ENCODE measurements at places on chromosomes 4 and X.

- no peak for DNase-seq
These were observed 45.6 kb downstream of the GLUD2 start for GRCh38 chrX:121093011-121093410.

- no peak for DNase-seq
These were observed 1452.6 kb downstream of the PCDH7 start for GRCh38 chr4:32172761-32173160.

DNA sequence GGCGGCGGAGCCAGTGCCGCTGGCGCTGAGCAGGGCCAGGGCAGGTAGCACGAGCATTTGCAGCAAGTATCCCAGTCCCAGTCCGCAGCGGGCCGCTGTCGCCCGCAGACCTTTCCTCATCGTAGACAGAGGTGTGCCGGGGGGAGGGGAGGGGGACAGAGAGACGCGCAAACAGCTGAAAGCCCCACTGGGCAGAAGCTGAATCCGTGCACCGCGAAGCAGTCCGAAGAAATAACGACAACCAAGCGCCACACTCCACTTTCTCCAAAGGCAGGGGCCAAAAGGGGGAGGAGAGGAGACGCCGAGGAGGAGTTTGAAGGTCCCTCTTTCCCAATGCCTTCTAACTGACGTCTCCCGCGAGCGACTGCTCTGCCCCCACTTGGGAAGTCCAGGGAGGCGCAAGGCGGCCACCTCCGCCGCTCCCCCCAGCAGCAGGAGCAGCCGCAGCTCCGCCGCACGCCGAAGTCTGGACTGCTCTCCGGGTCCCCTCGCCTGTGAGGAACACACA, at the start of gene UNC5C:
UNC5C (minus strand) TSS at position 236 of the 508 bp plus-strand sequence.
- no peak for DNase-seq

DNA sequence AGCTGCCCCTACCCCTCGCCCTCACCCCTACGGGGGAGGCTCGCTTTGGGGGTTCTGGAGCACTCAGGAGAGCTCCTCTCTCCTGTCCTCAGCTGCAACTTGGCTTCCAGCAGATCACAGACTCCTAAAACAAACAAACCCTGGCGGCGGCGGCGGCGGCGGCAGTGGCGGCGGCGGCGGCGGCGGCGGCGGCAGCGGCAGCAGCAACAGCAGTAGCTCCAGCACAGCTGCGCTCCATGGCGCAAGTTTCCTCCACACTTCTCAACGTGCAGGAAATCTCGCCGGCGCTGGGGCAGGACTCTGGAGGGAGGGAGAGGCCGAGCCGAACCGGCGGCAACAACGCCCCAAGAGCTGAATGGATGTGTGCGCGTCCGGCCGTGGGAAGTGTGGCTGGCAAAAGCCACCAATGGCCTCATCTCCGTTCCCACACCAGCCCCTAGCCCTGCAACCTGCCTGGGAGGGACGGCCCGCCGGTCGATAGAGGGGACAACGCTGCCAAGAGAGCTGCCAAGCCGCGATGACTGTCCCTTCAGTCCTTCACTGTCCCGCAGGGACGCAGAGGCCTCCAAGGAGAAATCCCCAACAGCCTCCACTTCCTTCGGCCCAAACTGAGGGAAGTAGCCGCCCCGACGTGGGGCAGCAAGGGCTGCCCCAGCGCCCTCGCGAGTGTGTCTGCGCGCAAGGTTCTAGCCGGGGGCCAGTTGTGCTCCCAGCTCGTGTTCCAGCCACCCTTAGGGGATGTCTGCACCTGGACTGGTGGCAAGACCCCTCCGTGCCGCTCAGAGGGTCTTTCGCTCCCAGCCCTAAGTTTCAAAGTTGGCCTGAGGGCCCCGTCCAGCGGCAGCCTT, 775 bp downstream of the SHROOM4 start:
- no peak for DNase-seq

Data from NCI-H2107 (cell line).